ENCODE measurements at places on chromosomes 7 and 10. TPM values are rescaled to one million over a fixed set of nuclear protein-coding genes. Genes with fewer than 3 reads are reported as not detected.

- H3K4me1 ChIP-seq, result peaks cover 6% of the 10 kb centered on the region
- H3K27me3 ChIP-seq, result no peaks in the 10 kb centered on the region
- peak overlapping the region; percentile 49 for H3K27ac ChIP-seq
- no peak overlapping the region for H3K4me3 ChIP-seq
Measured at GRCh38 chr10:19952224-19953010, 136.2 kb downstream of the PLXDC2 start.

GSTO2 gene
- total RNA-seq, result 0.89 TPM

GRCh38 chr10:79410315-79411094, 34.9 kb downstream of the ZCCHC24 start:
- no peak for DNase-seq
- peaks cover 36% of the 10 kb centered on the region for H3K36me3 ChIP-seq
- no peaks in the 10 kb centered on the region for H3K27me3 ChIP-seq
- peak overlapping the region; percentile 29 for H3K27ac ChIP-seq
- H3K4me1 ChIP-seq, result peaks cover 8% of the 10 kb centered on the region

DNA sequence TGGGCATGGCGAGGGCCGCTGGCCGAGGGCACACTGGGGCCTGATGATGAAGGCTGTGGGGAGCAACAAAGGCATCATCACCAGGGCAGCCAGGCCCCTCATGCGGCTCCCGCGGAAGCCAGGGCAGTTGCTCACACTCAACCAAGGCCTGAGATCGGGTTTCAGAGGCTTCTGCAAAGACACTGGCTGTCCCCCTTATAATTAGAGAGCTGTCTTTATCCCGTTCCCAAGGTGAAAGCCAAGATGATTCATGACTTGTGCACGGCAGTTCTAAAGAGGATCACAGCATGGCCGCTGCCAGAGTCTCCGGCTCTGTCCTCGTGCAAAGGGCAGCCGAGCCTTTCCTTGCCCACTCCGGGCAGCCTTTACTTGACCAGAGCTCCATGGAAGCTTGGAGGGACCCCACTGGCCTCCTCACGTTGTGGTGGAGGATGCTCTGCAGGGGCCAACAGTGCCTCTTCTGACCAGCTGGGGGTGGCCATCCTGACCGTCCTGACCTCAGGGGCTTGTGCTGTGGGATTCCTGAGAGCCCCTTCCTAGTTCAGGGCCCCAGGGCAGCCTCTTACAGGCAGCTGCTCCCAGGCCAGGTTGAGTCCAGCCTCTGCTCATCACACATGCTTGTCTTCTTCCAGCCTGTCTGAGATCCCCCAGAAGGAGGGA, 82.3 kb downstream of the PRKAG2 start:
- DNase-seq, result peak; percentile 52
- peak overlapping the region; percentile 47 for H3K27ac ChIP-seq
- no peak overlapping the region for H3K4me3 ChIP-seq
- H3K4me1 ChIP-seq, result peaks cover 35% of the 10 kb centered on the region
- no peaks in the 10 kb centered on the region for H3K27me3 ChIP-seq
- H3K36me3 ChIP-seq, result no peaks in the 10 kb centered on the region

- no peak overlapping the region for H3K4me3 ChIP-seq
- DNase-seq, result peak; percentile 21
- no peak overlapping the region for H3K27ac ChIP-seq
- H3K4me1 ChIP-seq, result peaks cover 8% of the 10 kb centered on the region
Measured at GRCh38 chr10:970311-971149, 17.7 kb upstream of the GTPBP4 start.

DNA sequence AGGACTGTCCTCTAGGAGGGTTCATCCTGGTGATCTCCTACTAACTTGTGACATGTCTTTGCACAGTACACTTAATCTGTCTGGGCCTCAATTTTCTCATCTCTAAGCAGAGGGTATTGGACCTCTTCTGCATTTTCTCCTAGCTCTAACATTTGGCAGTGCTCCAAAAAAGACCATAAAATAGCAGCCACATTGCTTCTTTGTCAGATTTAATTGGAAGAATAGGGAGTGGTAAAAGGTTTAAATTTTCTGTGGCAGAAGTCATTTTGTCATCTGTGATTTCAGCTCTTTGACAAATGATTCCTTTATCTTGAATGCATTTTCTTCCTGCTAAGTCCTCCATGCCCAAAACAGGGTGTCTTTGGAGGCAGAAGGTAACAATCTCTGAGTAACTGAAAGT, 289.9 kb upstream of the LRGUK start:
- H3K27ac ChIP-seq, result no peak overlapping the region
- no peak overlapping the region for H3K4me3 ChIP-seq
- H3K4me1 ChIP-seq, result no peaks in the 10 kb centered on the region

DNA sequence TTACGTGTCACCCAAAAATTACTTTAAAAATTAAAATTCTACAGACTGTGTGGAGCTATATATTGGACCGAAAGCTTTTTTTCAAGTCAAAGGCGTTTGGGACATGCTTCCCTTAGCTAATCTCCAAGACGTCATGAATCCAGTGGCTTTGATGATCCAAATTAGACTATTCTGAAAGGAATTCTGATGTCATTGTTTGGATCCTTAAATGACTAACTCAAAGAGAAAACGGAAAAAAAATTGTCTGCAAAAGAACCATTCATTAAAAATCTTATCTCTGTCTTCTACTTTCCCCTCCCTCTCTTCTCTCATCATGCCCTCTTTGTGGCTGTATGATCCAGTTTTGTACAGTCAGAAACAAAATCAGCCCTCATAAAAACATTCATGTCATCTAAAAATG, 161.8 kb downstream of the ETV1 start:
- DNase-seq, result no peak
- H3K36me3 ChIP-seq, result no peaks in the 10 kb centered on the region
- H3K27ac ChIP-seq, result no peak overlapping the region

CACNB2 gene
- total RNA-seq, result 1.3 TPM

DNA sequence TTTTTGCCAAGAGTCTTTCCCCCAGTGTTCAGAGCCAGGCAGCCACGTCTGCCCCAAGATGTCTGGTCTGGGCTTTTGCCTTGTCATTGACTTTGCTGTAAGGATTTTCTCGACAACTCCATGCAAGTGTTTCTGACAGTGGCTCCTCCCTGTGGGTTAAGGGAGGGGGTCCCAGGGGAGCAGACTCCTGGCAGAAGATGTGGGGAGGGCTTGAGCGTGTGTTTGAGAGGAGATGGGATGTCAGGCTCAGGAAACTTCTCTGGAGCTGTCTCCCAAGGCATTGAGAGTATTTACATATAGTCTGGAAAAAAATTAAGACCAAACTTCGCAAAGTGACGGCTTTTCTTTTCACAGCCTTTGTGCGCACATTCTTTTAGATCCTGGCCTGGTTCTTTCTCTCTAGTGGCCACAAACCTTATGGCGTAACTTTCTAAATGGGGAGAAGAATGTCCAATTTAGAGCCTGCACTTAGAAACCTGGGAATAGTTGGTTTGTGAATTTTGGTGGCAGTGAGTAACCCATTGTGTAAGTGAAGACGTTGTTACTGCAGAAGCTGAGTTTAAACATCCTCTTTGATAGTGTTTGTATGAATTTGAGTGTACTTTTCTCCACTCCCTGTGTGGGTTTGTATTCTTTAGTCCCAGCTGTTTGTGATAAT, 201.5 kb downstream of the LRMDA start:
- no peaks in the 10 kb centered on the region for H3K36me3 ChIP-seq
- no peak overlapping the region for H3K4me3 ChIP-seq
- no peak for DNase-seq

GRCh38 chr10:112744181-112745096, 205.6 kb upstream of the TCF7L2 start:
- DNase-seq, result no peak
- H3K27me3 ChIP-seq, result no peaks in the 10 kb centered on the region
- no peaks in the 10 kb centered on the region for H3K36me3 ChIP-seq

CUZD1 gene
- 1.0 TPM for total RNA-seq

ACSL5 gene
- total RNA-seq, result 1.7 TPM

ZNF736 gene
- 10.4 TPM for total RNA-seq

- H3K4me1 ChIP-seq, result no peaks in the 10 kb centered on the region
- no peaks in the 10 kb centered on the region for H3K36me3 ChIP-seq
- H3K4me3 ChIP-seq, result no peak overlapping the region
- no peak overlapping the region for H3K27ac ChIP-seq
- peaks cover 5% of the 10 kb centered on the region for H3K27me3 ChIP-seq
Measured at GRCh38 chr10:119468542-119469324, 73.8 kb downstream of the RGS10 start.

CLDN3 gene
- 0.13 TPM for total RNA-seq

- no peak overlapping the region for H3K27ac ChIP-seq
- no peak for DNase-seq
- H3K4me1 ChIP-seq, result no peaks in the 10 kb centered on the region
- no peaks in the 10 kb centered on the region for H3K27me3 ChIP-seq
Measured at GRCh38 chr7:92260248-92260781, 14.5 kb downstream of the ANKIB1 start.

- no peaks in the 10 kb centered on the region for H3K36me3 ChIP-seq
- H3K4me3 ChIP-seq, result no peak overlapping the region
- H3K27ac ChIP-seq, result no peak overlapping the region
- no peaks in the 10 kb centered on the region for H3K4me1 ChIP-seq
Measured at GRCh38 chr7:121214657-121215056, 114.1 kb upstream of the WNT16 start.

GRCh38 chr7:92824450-92824849, 11.9 kb downstream of the CDK6 start:
- H3K4me1 ChIP-seq, result peaks cover 2% of the 10 kb centered on the region
- H3K4me3 ChIP-seq, result no peak overlapping the region
- no peaks in the 10 kb centered on the region for H3K36me3 ChIP-seq
- no peak overlapping the region for H3K27ac ChIP-seq
- DNase-seq, result no peak
- no peaks in the 10 kb centered on the region for H3K27me3 ChIP-seq

MINDY4 gene
- 6.6 TPM for total RNA-seq

CYP51A1 gene
- total RNA-seq, result 44.1 TPM

- H3K4me1 ChIP-seq, result peaks cover 43% of the 10 kb centered on the region
- H3K36me3 ChIP-seq, result peaks cover 41% of the 10 kb centered on the region
- DNase-seq, result peak; percentile 82
- H3K27me3 ChIP-seq, result no peaks in the 10 kb centered on the region
- peak overlapping the region; percentile 91 for H3K27ac ChIP-seq
Measured at GRCh38 chr7:4745971-4746919, 29.2 kb upstream of the AP5Z1 start.

DNA sequence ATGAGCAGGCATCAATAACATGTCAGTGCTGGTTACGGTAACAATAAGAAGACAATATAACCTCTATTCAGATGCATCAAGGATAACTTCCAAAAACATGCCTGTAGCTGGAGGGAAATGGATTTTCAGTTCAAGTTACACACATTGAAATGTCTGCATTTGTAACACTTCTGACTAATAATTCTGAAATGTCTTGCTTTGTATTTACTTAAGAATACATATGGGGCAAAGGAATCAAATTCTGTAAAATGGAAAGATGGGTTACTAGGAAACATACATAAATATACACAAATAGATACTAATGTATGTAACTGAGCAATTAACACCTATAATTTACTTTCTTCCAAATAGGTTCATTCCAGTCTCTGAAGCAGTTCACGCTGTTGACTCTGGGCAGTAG, 18.6 kb upstream of the MTPN start:
- H3K27me3 ChIP-seq, result no peaks in the 10 kb centered on the region
- DNase-seq, result no peak
- H3K4me1 ChIP-seq, result no peaks in the 10 kb centered on the region
- H3K27ac ChIP-seq, result no peak overlapping the region

DNA sequence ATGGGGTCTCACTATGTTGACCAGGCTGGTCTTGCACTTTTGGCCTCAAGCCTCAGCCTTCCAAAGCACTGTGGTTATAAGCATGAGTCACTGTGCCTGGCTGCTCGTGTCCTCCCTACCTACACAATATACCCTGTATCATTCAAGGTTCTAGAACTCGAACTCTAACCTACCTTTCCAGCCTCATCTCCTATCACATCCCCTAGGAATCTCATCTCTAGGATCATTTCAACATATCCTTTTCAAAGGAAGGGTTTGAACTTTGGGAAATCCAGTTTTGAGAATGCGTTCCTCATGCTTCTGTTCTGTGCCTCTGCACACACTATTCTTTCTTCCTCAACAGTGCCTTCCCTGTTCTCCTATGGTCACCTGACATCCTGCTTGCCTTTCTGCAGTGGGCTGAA, 87.8 kb upstream of the RHEB start:
- H3K27me3 ChIP-seq, result no peaks in the 10 kb centered on the region
- no peak overlapping the region for H3K27ac ChIP-seq
- no peaks in the 10 kb centered on the region for H3K36me3 ChIP-seq
- no peaks in the 10 kb centered on the region for H3K4me1 ChIP-seq
- no peak overlapping the region for H3K4me3 ChIP-seq

- DNase-seq, result peak; percentile 93
- H3K27ac ChIP-seq, result peak within 1 kb of the TSS; percentile 11
- peak within 1 kb of the TSS; percentile 49 for H3K4me3 ChIP-seq
- peaks cover 18% of the 10 kb centered on the region for H3K4me1 ChIP-seq
- H3K27me3 ChIP-seq, result peaks cover 36% of the 10 kb centered on the region
Measured at GRCh38 chr10:89207181-89207800, at the start of gene CH25H. Gene CH25H (minus strand): TSS chr10:89207317. CDS start chr10:89207292, 25 bp downstream.

- no peak for DNase-seq
- no peaks in the 10 kb centered on the region for H3K36me3 ChIP-seq
- H3K27me3 ChIP-seq, result peaks cover 8% of the 10 kb centered on the region
Measured at GRCh38 chr7:155269766-155270585, 27.7 kb upstream of the INSIG1 start.

- H3K4me3 ChIP-seq, result no peak overlapping the region
- no peaks in the 10 kb centered on the region for H3K36me3 ChIP-seq
- no peaks in the 10 kb centered on the region for H3K4me1 ChIP-seq
- no peak overlapping the region for H3K27ac ChIP-seq
- no peak for DNase-seq
- no peaks in the 10 kb centered on the region for H3K27me3 ChIP-seq
Measured at GRCh38 chr10:28077889-28078288, 79.0 kb upstream of the ODAD2 start.

DYDC1 gene
- total RNA-seq, result not detected

DNA sequence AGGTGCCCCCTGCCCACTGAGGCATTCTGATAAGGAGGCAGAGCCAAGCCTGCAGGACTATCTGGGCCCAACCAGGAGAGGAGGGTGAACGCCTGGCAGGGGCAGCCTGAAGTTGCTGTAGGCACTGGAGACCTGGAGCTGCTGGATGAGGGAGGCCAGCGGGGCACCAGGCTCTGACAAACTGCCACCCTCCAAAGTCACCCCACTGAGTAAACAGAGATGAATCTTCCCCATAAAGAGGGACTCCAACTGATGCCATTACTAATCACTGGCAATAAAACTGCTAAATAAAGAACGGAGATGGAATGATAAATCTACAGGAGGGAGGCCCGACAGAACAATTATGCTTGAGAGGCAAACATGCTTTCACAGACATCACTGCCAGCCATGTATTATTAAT, 44.2 kb downstream of the DRGX start:
- no peak overlapping the region for H3K27ac ChIP-seq
- no peaks in the 10 kb centered on the region for H3K36me3 ChIP-seq
- no peak overlapping the region for H3K4me3 ChIP-seq
- H3K4me1 ChIP-seq, result no peaks in the 10 kb centered on the region
- DNase-seq, result no peak

MNX1 gene
- not detected for total RNA-seq

- no peaks in the 10 kb centered on the region for H3K4me1 ChIP-seq
- H3K27me3 ChIP-seq, result no peaks in the 10 kb centered on the region
- H3K4me3 ChIP-seq, result no peak overlapping the region
- no peaks in the 10 kb centered on the region for H3K36me3 ChIP-seq
- no peak for DNase-seq
Measured at GRCh38 chr7:140122965-140123364, 53.8 kb downstream of the KDM7A start.

All from muscle of leg (tissue), 16 donors.